Stimulated activated CD4-positive, alpha-beta T cell treated with anti-CD3 and anti-CD28 coated beads, Interleukin-1b, Interleukin-23, amount 100 ng/mL, for 24 hours (primary cell): ENCODE measurements at places on chromosomes 11 and 22.

DNA sequence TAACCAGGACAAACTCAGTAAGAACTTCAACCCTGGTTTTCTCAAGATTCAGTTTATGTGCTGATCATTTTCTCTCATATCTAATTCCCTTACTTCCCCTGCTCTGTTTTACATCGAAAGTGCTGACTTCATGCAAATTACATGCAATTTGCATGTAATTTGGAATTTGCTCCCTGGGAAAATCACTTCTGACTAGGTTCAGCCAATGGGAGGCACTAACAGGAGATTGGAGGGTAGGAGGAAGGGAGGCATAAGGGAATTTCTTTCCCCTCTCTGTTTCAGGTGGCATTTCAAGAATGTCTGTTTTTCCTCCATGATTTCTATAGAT, 363.3 kb upstream of the CCDC90B start:
- DNase-seq = no peak

GRCh38 chr22:21857481-21857914, 9.9 kb downstream of the MAPK1 start:
- no peak for DNase-seq

DNA sequence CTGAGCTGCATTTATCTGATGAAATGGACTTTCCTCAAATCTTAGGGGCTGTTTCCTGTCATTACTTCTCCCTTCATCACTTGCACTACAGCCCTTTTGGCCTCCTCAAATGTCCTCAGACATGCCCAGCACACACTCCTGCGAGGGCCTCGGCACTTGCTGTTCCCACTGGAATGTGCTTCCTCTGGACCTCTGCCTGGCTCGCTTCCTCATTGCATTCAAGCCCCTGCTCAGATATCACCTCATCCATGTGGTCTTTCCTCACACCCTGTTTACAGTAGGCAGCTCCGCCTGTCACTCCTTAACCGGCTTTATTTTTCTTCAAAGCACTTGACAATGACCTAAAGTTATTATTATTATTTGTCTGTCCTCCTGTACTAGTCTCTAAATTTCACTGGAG, 9.0 kb downstream of the NAT10 start:
- no peak for DNase-seq

GRCh38 chr11:117232911-117233409, 489 bp downstream of the RNF214 start:
- DNase-seq = no peak
